ENCODE measurements at places on chromosomes 12 and 14. TPM values are rescaled to one million over a fixed set of nuclear protein-coding genes. Genes with fewer than 3 reads are reported as not detected.

DNA sequence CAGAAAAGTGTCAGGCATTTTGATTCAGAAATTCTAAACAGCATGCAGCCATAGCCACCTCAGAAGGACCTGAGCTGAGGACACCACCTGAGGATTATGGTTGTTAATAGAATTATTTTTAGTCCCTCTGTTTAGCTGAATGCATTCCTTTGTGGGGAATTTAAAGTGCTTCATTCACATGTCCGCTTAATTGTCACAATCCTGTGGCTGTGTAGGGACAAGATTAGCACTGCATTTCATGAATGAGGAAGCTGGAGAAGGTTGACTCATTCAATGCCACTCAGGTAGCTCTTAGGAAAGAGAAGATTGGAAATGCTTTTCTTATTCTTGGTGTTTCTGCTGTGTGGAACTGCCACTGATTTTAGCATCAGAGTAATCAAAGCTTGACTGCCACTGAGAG lies 42.0 kb upstream of the KRR1 start:
- DNase-seq = no peak

- DNase-seq = no peak
These were observed 66.6 kb downstream of the DAAM1 start for GRCh38 chr14:59254911-59255545.

- DNase-seq = no peak
These were observed 6.0 kb upstream of the CSAD start for GRCh38 chr12:53186745-53187144.

- DNase-seq = no peak
These were observed at the start of gene SERPINA5 for GRCh38 chr14:94581127-94581999. Gene SERPINA5 (plus strand): TSS chr14:94581426. CDS start chr14:94587363, 5,937 bp downstream.

GRCh38 chr12:1885082-1885596 lies 33.3 kb downstream of the CACNA2D4 start:
- DNase-seq = peak; percentile 38

- DNase-seq = no peak
These were observed 72.6 kb upstream of the BICD1 start for GRCh38 chr12:32034045-32034444.

DNA sequence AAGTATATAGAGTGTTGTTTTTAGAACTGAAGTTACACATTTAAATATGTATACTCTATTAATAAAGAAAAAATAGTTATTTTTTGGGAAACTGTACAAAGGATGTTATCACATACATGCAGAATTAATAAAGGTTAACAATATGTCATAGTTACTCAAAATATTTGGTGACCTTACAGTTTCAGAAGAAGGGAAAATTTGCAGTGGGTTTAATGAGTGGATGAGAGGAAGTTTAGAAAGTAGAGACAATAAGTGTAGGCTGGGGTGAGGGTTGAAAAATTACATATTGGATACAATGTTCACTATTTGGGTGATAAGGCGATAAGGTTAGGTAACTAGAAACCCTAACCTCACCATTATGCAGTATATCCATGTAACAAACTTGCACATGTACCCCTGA lies 13.5 kb downstream of the WNK1 start:
- DNase-seq = no peak

DNA sequence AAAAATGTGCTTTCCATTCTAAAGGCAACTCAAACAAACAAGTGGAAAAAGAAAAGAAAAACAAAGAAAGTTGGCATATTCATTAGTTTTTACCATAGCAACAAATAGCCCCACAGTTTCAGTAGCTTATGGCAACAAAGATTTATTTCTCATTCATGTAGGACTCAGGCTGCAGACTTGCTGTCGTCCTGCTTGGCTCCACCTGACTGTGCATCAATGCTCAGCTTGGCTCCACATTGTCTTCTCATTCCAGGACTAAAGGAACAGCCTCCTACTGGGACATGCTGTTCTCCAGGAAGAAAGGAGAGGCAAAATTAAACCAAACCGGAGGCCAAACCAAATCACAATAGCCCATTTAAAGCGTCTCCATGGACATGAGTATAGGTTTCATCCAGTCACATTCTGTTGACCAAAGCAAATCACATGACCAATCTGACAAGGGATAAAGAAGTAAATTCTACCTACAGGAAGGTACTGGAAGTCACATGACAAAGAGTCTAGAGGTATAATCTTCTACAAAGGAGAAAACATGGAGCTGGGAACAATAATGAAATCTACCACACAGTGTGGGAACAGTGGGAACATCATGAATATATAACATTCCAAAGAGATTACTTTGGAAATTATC lies 222.5 kb downstream of the PIK3C2G start:
- no peak for DNase-seq

- DNase-seq = no peak
These were observed 479.7 kb downstream of the FSCB start for GRCh38 chr14:44027397-44027796.

DNA sequence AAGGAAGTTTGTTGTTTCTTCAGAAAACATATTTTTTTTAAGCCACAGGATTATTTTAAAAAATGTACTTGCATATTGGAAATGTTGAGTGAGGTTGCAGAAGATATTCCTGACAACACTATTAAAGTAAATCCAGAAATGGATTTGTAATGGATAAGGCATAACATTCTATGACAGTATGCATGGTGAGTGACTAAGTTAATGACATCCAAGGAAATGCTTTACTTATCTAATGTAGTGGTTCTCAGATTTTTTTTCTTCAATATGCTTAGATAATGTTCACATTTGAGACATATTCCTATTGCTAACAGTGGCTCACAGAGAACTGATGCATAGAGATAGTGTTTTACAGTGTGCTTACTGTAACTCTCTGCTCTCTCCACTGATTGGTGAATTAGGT lies 49.4 kb downstream of the ZDHHC17 start:
- no peak for DNase-seq

GRCh38 chr12:105443802-105444652 lies 113.5 kb downstream of the C12orf75 start:
- no peak for DNase-seq

GRCh38 chr12:22350886-22351285 lies 16.4 kb upstream of the ST8SIA1 start:
- no peak for DNase-seq

- no peak for DNase-seq
These were observed 13.4 kb downstream of the UBC start for GRCh38 chr12:124901003-124901402.

GRCh38 chr12:38152816-38153736 lies 163.5 kb upstream of the ALG10B start:
- DNase-seq = no peak

DNA sequence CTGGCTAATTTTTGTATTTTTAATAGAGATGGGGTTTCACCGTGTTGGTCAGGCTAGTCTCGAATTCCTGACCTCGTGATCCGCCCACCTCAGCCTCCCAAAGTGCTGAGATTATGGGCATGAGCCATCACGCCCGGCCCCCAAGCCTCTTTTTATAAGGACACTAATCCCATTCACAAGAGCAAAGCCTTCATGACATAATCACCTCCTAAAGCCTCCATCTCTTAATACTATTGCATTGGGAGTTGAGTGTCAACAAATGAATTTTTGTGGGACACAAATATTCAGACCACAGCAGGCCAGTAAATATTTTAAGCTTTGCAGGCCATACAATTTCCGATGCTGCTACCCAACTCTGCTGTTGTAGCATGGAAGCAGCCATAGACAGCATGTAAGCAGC lies 10.9 kb downstream of the RNF212B start:
- no peak for DNase-seq

TCTN2 gene
- total RNA-seq = 8.4 TPM

BDKRB2 gene
- 1.8 TPM for total RNA-seq

GALNT9 gene
- not detected for total RNA-seq

GRIP1 gene
- 4.0 TPM for total RNA-seq

GARIN6 gene
- not detected for total RNA-seq

Measured in upper lobe of left lung (tissue), 6 donors.